ENCODE measurements at places on chromosomes 4 and X.

GRCh38 chr4:45453258-45453853 is 670.5 kb downstream of the GABRG1 start:
- peak; percentile 52 for DNase-seq

GRCh38 chr4:152825336-152825735 is 45.6 kb downstream of the ARFIP1 start:
- no peak for DNase-seq

DNA sequence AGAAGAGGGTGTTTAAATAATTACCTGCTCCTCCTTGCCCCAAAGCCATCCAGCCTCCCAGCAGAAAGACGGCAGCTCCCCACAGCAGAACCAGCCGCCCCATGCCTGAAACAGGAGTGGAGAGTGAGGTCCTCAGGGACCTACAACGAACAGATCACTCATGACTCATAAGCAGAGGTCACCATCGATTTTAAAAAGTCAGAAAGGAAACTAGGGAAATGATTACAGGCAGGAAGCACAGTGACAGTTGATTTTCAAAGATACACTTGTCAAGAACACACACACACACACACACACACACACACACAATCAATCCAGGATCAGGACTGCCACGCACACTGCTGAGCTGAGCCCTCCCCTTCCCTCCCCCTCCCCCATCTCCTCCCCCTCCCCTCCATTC is at the start of gene CRLF2:
Gene CRLF2, minus strand, starts transcription at position 118 of the 400 bp plus-strand sequence. Its CDS starts 15 bp downstream, at position 103.
- no peak for DNase-seq

- DNase-seq, result no peak
Measured at GRCh38 chrX:149043401-149043800, 461.7 kb downstream of the IDS start.

GRCh38 chrX:154049209-154050112 is 29.8 kb upstream of the IRAK1 start:
- DNase-seq, result no peak

DNA sequence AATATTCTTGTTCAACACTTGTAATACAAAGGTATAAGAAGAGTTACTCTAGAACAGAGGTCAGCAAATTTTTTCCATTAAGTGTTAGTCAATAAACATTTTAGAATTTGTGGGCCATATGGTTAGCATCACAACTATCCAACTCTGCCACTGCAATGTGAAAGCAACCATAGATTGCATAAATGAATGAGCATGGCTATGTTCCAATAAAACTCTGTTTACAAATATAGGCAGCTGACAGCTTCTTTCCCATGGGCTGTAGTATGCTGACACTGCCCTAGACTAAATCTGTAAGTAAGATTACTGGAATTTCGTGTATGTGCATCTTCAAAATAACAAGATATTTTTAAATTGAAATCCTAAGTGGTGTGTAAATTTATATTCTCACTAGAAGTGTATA is 73.7 kb downstream of the GABRA2 start:
- DNase-seq, result no peak

GRCh38 chr4:74378573-74378972 is 13.6 kb downstream of the EREG start:
- DNase-seq, result no peak

DNA sequence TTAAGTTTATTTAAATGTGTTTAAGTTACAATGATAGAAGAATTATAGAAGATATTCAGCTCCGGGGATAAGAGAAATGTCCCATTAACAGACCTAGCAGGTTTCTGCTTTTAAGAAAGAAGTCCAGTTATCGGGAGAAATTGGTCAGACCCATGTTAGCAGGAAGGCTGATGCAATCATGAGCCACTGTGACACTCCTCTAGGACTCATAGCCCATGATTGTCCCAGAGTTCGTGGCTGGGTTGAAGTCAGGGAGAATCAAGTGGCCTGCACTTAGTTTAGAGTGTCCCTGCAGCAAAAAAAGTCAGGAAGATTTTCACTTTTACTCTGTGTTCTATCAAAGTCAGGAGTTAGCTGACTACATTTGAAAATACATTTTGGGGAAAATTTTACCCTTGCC is 72.0 kb downstream of the TMEM144 start:
- DNase-seq, result no peak

DNA sequence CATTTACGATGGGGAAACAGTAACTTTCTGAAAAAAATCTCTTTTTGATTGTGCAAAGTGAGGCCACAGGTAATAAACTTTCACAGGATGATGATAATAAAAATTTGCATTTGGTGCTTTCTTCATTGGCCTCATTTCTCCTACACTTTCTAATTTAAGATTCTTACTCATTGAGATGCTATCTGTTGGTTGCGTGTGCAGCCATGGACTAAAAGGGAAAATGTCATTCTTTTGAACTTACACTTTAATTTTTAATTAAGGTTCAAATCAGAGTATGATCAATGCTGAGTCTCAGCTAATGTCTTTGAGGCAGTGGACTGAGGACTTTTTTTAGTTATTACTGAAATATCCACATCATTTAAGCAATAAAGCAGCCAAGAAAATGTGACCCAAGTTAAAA is 87.6 kb downstream of the SEL1L3 start:
- no peak for DNase-seq

DNA sequence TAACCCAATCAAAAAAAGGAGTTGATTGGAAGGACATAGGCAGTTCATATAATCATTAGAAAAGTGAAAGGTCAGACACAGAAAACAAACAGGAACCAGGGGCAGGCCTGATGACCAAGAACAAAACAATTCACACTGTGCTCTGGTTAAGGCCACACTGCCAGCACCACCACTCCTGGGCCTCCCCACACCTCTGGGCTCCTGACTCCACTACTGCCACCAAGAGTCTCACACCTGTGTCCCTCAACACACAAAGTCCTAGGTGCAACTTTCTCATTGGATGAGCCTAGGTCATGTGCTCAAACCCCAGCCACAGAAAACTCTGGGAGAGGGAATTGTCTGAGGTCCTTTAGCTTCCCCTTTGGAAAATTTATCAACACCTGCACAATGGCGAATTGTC is 11.1 kb upstream of the FAM9C start:
- no peak for DNase-seq

DNA sequence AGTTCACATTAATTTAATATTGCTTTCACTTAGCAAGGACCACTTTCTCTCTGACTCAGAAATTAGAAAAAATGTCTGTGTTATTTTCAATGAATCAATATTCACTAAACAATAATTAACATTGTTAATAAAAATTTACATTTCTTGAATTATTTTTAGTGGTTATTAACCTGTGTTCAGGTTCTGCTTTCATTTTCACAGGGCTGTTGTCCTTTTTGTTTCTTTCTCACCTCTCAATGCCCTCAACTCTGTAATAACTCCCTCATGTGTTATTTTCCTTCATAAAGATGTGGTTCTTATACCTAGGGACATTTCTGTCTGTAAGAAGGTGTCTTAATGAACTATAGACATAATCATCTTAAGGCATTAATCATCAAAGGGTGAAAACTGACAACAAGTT is 43.1 kb upstream of the PRR27 start:
- DNase-seq, result no peak

Measured in left lung (tissue), 14 donors.